ENCODE measurements at places on chromosomes 2 and 18.

DNA sequence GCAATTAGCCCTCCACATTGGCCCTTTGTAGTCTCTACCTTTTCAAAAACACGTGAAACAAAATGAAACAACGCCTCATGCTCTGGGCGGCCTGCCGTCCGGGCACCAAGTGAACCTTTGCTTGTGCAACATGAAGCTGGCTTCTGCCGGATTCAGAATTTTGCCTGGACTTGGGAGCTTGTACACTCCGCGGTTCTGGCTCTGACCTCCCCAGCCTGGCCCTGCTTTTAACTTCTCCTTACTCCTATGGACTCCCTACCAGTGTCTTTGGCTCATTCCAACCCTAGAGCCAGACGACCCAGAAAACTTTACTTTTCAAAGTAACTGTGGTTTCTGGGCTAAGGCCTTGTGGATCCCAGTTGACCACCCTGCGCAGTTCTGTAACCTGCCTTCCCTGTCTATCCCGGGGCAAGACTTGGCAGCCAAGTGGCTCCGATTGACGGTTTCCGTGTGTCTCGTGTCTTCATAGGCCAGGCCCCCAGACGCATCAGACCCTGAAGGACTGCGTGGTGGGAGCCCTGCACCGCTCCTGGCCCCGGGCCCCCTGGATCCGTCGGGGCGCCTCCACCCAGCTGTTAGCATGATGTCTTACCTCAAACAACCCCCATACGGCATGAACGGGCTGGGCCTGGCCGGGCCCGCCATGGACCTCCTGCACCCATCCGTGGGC, 1.9 kb downstream of the OTX1 start:
- no peak for DNase-seq

DNA sequence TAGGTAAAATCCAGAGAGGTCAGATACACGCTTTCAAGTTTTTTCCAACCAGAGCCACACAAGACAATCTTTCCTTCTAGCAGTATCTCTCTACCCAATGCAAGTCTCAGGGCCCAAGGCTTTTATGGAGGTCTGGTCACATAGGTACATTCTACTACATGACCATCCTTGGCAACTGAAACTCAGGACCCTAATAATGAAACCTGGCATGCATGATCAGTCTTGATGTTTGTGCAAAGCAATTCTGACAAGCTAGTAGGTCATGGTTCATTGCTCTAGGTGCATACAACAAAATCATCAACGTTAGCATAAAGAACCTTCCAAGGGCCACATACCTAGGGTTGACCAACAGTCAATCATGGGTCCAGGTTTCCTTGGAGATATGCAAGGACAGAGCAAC, 33.2 kb upstream of the CCDC88A start:
- DNase-seq, result no peak

DNA sequence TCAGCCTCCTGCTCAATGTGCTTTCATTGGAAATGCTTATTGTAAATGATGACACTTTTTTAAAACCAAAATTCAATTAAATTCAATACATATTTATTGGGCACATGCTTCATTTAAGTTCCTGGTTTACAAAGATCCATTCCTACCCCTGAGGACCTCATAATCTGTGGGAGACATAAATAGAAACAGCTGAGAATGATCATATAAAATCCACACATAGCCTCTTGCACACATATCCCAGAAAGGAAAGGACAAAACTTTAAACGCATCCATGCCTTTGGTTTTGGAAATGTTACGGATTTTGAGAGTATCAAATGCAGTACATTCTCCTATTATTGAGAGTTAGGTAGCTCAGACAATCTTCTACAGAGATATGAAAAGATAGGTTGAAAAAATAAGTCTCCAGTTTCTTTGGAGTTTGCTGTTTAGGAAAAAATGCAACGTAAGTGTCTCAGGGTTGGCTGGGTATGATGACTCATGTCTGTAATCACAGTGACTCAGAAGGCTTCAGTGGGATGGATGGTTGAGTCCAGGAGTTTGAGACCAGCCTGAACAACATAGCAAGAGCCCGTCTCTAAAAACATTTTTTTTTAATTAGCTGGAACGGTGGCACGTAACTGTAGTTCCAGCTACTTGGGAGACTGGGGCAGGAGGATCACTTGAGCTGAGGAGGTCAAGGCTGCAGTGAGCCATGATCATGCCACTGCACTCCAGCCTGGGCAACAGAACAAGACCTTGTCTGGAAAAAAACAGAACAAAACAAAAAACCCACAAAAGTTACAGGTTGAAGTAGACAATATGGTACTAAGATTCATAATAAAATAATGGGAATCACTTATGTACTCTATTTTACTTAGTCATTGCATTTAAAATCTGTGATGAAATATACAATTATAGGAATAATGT, 3.9 kb upstream of the PRELID3A start:
- DNase-seq, result peak; percentile 82

GRCh38 chr2:122186761-122187222, 431.3 kb downstream of the TSN start:
- no peak for DNase-seq

- no peak for DNase-seq
Observed at GRCh38 chr2:109582928-109583895, 30.6 kb downstream of the SEPTIN10 start.

- no peak for DNase-seq
Observed at GRCh38 chr2:120283649-120284048, 31.0 kb downstream of the RALB start.

GRCh38 chr18:79681484-79682387, 2.1 kb downstream of the CTDP1 start:
- no peak for DNase-seq

- DNase-seq, result no peak
Observed at GRCh38 chr2:162116352-162116751, 35.7 kb downstream of the GCG start.

GRCh38 chr2:47028846-47029560, 113.4 kb upstream of the MCFD2 start:
- DNase-seq, result no peak

DNA sequence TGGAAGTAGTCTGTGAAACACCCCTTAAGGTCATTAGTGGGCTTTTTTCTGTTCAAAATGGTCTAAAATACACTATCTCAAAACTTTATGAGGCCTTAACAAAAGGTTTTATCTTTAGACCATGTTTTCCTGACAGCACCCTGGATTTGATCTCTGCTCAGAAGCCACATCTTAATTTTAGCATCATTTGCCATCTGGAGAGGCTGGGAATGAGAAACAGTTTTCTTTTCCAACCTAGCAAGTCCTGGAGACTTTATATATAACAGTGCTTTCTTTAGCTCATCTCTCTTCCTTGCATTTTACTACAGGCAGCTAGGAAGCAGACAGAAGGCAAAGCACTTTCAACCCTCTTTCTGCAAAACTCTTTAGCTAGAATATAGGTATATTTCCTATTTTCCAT, 62.7 kb upstream of the CYTIP start:
- no peak for DNase-seq

DNA sequence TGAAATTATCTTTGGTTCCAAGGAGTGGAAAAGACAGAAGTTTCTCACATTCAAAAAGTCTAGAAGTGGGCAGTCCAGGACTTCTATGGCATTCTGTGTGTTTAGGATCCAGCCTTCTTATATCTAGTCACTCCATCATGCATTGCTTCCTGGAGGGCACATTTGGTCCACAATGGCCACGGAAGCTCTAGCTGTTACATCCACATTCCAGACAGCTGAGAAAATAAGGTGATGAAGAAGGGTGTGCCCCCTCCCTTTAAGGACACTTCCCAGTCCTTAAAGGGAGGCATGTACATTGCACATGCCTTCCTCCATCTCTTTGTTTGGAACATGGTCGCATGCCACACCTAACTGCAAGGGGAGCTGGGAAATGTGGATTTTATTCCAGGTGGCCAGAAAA, 59.9 kb upstream of the BZW1 start:
- no peak for DNase-seq

- no peak for DNase-seq
Observed at GRCh38 chr18:79644666-79645057, 34.9 kb upstream of the CTDP1 start.

- DNase-seq, result no peak
Observed at GRCh38 chr2:132772340-132772739, 102.3 kb upstream of the LYPD1 start.

- DNase-seq, result no peak
Observed at GRCh38 chr2:105929516-105929915, 184.8 kb downstream of the NCK2 start.

GRCh38 chr2:235384624-235385023, 109.2 kb upstream of the AGAP1 start:
- no peak for DNase-seq

GRCh38 chr18:9724797-9725585, 16.9 kb downstream of the RAB31 start:
- DNase-seq, result no peak

GRCh38 chr2:24125956-24126355, 2.7 kb downstream of the FAM228B start:
- no peak for DNase-seq

DNA sequence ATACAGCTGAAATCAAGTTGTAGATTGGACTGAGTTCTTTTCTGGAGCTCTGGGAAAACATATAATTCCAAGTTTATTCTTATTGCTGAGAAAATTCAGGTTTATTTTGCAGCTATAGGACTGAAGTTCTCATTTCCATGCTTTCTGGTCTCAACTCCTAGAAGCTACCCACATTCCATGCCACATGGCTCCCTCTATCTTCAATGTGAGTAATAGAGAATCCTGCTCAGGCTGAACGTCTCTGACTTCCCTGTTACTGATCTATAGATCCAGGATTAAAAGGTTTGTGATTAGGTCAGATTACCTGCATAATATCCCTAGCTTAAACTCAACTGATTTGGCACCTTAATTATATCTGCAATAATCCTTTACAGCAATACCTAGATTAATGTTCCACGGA, 453.8 kb upstream of the MC4R start:
- no peak for DNase-seq

DNA sequence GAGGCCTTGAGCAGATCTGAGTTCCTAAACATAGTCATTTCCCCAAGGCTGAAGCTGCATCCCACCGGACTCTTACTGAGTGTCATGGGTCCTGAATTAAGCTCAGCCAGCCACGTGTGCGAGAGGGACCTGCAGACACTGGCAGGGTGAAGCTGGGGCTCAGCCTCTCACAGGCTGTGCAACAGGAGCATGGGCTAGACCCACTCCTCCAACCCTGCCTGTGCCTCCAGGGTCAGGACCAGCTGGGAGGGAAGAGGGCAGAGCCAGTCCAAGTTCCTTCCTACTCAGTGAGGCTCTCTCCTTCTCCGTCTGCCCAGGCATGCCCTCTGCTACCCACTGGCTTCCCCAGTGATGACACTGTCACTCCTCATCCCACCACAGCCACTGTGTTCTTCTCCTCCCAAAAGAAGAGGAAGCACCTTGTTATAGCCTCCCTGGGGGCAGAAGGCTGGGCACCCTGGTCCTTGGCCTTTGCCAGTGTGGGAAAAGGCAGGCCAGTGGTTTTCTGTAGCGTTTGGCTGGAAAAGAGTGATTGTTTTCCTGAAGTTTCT, 78.9 kb downstream of the KCNF1 start:
- DNase-seq, result no peak

DNA sequence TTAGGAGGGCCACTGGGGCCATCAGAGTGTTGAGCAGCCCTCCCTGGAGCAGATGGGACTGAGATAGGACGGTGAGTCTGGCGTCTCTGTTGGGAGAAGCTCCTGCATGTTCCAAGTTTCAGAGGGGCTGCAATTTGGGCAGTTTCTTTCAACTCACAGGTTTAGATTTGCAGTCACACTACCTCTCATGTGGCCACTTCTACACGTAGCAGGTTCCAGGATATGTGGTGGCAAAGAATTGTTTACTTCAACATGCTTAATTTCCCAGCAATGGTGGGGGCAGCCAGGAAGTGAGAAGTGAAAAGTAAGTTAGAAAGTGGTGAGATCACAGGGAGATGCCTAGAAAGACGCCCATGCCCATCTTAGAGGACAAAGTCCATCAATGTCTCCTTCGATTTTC, 9.3 kb downstream of the NCK2 start:
- DNase-seq, result no peak

- no peak for DNase-seq
Observed at GRCh38 chr2:45889620-45890370, 238.3 kb downstream of the PRKCE start.

DNA sequence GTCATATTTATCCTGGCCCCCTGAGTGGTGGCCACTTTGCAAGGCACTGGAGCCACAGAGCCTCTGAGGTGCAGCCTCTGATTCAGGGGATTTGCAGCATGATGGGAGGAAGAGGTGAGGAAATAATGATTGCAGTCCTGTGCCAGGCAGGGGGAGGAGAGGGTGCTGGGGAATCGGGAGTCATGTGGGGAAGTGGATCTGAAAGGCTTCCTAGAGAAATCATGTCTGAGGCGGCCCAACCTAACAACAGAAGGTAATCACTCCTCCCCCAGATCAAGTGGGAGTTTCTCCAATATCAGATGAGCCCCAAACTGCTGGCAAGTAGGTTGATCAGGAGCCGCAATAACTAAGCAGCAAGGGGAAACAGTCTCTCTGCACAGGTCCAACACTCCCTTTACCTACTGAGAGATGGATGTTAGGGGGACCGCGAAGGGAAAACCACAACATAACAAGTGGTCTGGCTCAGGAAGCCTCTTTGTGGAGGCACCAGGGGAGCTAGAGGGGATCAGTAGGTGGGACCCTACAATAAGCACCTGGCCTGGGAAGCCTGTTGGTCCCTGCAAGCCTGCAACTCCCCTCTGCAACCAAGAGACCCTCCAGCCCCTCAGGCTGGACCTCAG, 71.8 kb upstream of the NPAS2 start:
- no peak for DNase-seq

GRCh38 chr2:223226264-223226663, 174.3 kb downstream of the KCNE4 start:
- no peak for DNase-seq

GRCh38 chr2:218284106-218284811, 8.0 kb downstream of the TMBIM1 start:
- peak; percentile 76 for DNase-seq

DNA sequence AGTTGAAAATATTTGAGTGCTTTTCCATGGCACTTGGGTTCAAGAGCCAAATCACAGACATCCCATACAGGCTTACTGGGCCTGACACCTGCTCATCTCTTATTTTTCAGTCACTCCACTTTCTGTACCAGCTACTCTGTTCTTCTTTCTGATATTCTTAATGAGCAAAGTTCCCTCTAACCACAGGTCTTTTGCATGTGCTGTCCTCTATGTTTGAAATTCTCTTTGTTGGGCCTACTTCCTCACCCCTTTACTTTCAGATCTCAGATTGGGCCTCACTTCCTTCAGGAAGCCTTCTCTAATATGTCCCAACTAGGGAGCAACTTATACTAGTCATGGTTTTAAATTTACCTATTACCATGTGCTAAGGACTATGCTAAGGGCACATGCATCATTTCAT, 81.8 kb upstream of the RBMS1 start:
- DNase-seq, result no peak

All from stromal cell of bone marrow (primary cell).